ENCODE measurements at places on chromosomes 3 and 15. TPM values are rescaled to one million over a fixed set of nuclear protein-coding genes. Genes with fewer than 3 reads are reported as not detected.

DNA sequence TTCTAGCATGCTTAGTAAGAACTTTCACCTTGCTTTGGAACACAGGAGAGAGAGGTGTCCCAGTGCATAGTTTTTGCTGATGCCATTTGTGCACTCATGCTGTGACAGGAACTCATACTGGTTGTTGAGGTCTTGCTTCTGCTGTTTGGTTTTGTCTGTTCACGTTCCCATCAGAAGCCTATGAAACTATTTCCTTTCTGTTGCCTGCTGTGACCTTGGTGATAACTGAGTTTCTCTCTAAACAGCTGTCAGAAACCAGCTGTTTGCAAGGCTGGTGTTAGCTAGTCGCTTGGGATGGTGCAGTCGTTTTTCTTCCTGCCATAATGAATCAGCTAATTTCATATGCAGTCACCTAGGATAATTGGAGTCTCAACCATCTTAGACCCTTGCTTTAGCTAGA is 724.1 kb downstream of the GRM7 start:
- H3K27ac ChIP-seq: no peak overlapping the region
- H3K4me3 ChIP-seq: no peak overlapping the region
- no peaks in the 10 kb centered on the region for H3K36me3 ChIP-seq

DNA sequence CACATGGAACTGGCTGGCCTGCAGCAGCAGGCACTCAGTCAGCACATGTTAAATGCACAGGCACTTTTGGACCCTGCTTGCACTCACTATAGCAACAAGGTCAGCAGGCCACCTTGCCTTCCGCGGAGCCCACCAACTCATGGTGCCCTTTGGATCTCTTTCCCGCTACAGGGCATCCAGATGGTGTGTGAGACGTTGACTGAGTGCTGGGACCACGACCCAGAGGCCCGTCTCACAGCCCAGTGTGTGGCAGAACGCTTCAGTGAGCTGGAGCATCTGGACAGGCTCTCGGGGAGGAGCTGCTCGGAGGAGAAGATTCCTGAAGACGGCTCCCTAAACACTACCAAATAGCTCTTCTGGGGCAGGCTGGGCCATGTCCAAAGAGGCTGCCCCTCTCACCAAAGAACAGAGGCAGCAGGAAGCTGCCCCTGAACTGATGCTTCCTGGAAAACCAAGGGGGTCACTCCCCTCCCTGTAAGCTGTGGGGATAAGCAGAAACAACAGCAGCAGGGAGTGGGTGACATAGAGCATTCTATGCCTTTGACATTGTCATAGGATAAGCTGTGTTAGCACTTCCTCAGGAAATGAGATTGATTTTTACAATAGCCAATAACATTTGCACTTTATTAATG is 85.0 kb downstream of the TGFBR2 start:
- no peak overlapping the region for H3K27ac ChIP-seq
- H3K4me1 ChIP-seq: peaks cover 23% of the 10 kb centered on the region
- peaks cover 53% of the 10 kb centered on the region for H3K36me3 ChIP-seq
- H3K4me3 ChIP-seq: no peak overlapping the region
- H3K27me3 ChIP-seq: no peaks in the 10 kb centered on the region

- H3K27me3 ChIP-seq: no peaks in the 10 kb centered on the region
- no peaks in the 10 kb centered on the region for H3K4me1 ChIP-seq
- H3K36me3 ChIP-seq: no peaks in the 10 kb centered on the region
These were observed 34.2 kb downstream of the KAT2B start for GRCh38 chr3:20074226-20075063.

- peaks cover 22% of the 10 kb centered on the region for H3K4me1 ChIP-seq
- no peak overlapping the region for H3K27ac ChIP-seq
These were observed 41.3 kb downstream of the MYH15 start for GRCh38 chr3:108469126-108469525.

Gene ITPKA
- total RNA-seq: 1.0 TPM

Gene IQCB1
- total RNA-seq: 13.8 TPM

All from astrocyte (in vitro differentiated cells and primary cell).